ENCODE measurements at places on chromosomes 13 and 19.

DNA sequence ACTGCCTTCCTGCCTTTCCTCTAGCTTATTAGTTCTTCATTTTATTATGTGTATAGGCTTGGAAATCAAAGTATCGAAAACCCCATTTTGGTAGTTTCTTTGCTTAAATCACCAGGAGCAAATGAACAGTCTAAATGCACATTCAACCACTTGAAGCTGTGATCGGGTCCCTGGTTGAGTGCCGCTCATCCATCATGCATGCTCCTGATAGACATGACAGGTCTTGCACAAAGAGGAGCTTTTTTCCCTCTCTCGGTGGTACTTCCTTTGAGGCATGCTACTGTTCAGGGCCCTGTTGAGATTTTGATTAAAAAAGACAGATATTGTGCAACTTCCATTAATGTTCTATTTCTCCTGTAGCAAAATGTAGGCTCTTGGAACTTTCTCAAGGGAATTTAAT is 185.8 kb downstream of the OLFM4 start:
- DNase-seq = no peak

DNA sequence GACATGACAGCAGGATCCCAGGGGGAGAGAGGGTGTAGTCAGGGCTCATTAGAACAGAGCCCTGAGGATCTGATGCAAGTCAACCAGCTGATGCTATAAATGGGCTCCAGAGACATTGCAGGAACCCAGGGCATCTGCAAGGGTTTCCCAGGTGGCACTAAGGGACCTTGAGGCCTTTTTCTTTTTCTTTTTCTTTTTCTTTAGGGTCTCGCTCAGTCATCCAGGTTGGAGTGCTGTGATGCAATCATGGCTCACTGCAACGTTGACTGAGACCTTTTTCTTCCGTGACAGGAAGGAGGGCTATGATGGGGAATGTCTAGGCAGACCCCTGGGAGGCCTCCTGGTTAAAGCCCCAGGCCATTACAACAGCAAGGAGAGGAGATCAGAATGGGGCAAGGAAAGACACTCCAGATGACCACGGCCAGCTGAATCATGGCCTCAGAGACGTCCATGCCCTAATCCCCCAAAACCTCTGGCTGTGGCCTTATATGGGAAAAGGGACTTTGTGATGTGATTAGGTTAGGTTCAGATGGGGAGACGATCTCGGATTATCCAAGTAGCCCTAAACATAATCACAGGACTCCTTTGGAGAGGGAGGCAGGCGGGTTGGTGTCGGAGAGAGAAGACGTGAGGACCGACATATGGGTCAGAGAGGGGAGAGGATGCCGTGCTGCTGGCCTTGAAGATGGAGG is 4.5 kb upstream of the FCGRT start:
- DNase-seq = no peak

- DNase-seq = no peak
Measured at GRCh38 chr13:77360032-77360685, 33.3 kb upstream of the MYCBP2 start.

GRCh38 chr13:107023335-107023734 is 455.4 kb upstream of the ARGLU1 start:
- no peak for DNase-seq
